ENCODE measurements at places on chromosomes 16 and 17. TPM values are rescaled to one million over a fixed set of nuclear protein-coding genes. Genes with fewer than 3 reads are reported as not detected.

The CSH1 gene
- total RNA-seq, result not detected

- peaks cover 82% of the 10 kb centered on the region for H3K36me3 ChIP-seq
- H3K27me3 ChIP-seq, result no peaks in the 10 kb centered on the region
- no peak for DNase-seq
- H3K27ac ChIP-seq, result no peak overlapping the region
- no peak overlapping the region for H3K4me3 ChIP-seq
- no peaks in the 10 kb centered on the region for H3K4me1 ChIP-seq
Observed at GRCh38 chr16:89534252-89534756, 26.1 kb downstream of the SPG7 start.

GRCh38 chr16:57541754-57542435 is 548 bp upstream of the ADGRG5 start:
- no peak overlapping the region for H3K4me3 ChIP-seq
- no peaks in the 10 kb centered on the region for H3K36me3 ChIP-seq
- H3K27me3 ChIP-seq, result no peaks in the 10 kb centered on the region
- H3K27ac ChIP-seq, result no peak overlapping the region
- DNase-seq, result peak; percentile 52

DNA sequence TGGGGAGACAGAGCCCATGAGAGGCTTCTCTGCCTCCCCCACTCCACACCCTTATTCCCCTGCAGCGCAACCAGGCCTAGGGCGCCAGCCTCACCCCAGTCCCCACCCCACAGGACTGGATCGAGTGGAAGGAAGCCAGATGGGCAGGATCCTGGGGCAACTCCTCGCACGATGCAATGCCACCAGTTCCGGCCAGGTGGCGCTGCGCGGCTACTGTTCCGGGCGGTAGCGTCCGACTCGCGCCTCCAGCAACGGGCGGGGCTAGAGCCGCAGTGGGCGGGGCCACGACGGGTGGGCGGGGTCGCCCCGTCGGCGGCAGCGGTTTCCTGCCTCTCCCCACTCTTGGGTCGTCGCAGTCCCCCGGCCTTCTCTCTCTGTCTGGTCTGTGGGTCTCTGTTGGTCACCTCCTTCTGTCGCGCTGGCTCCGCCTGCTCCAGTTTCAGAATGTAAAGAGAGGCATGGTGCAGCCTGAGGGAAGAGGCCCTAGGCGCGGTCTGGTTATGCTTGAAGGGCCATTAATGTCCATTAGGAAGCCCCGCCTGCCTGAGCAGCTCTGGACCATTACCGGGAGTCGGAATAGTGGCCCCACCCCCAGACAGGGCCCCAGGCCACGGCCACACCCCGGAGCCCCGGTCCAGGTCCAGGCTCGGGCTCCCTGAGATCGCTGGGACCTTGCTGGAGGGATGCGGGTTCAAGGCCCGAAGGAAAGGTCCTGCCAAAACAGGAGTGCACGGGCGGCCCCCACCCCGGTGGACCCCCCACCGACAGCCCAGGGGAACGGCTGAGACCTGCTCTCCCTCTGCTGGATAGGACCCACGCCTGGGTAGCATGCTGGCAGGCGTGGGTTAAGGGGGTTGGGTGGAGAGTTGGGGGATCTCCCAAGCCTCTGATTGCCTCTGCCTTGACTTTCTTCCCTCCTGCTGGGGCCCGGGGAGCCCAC is 3.3 kb upstream of the NHERF2 start:
- H3K27me3 ChIP-seq, result peaks cover 7% of the 10 kb centered on the region
- no peaks in the 10 kb centered on the region for H3K4me1 ChIP-seq
- H3K27ac ChIP-seq, result peak overlapping the region; percentile 55
- H3K36me3 ChIP-seq, result no peaks in the 10 kb centered on the region

GRCh38 chr17:66414561-66415175 is 112.3 kb downstream of the PRKCA start:
- no peaks in the 10 kb centered on the region for H3K27me3 ChIP-seq
- H3K4me1 ChIP-seq, result no peaks in the 10 kb centered on the region
- H3K27ac ChIP-seq, result no peak overlapping the region
- DNase-seq, result no peak
- H3K4me3 ChIP-seq, result no peak overlapping the region
- no peaks in the 10 kb centered on the region for H3K36me3 ChIP-seq

DNA sequence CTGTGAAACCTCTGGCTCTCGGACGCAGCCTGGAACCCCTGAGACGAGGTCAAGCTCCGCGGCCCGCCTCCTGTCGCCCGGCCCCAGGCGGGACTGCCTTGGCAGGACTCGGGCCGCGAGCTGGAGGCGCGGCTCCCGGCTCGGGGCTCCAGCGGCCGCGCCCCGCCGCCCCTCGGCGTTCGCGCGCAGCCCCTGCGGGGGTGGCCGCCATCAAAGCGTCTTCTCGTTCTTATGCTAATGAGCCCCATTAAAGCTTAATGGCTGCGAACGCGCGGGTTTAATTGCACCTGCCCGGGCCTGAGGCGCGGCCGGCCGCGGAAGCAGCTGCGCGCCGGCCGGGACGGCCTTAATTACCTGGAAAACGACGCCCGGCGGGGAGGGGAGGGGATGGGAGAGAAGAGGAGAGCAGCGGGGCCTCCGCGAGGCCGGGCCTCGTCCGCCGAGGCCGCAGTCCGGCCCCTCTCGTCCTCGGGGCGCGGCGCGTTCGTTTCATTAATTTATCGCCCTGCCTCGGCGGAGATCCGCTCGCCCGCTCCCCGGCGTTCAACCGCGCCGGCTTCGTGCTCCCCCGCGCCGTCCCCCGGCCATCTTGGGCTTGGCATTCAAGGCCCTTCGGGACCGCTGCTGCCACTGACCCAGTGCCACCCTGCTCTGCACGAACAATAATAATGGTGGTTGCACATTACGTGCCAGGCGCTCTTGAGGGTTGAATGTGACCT is 19.2 kb downstream of the RAI1 start:
- peaks cover 92% of the 10 kb centered on the region for H3K4me1 ChIP-seq
- no peaks in the 10 kb centered on the region for H3K27me3 ChIP-seq
- H3K36me3 ChIP-seq, result no peaks in the 10 kb centered on the region
- peak overlapping the region; percentile 7 for H3K4me3 ChIP-seq
- no peak for DNase-seq

GRCh38 chr16:70018254-70018653 is 67.1 kb downstream of the CLEC18A start:
- no peak overlapping the region for H3K27ac ChIP-seq
- H3K4me3 ChIP-seq, result no peak overlapping the region

- no peak overlapping the region for H3K27ac ChIP-seq
- H3K4me3 ChIP-seq, result no peak overlapping the region
- no peak for DNase-seq
- H3K4me1 ChIP-seq, result no peaks in the 10 kb centered on the region
- no peaks in the 10 kb centered on the region for H3K27me3 ChIP-seq
Observed at GRCh38 chr16:48829336-48830310, 219.6 kb upstream of the N4BP1 start.

DNA sequence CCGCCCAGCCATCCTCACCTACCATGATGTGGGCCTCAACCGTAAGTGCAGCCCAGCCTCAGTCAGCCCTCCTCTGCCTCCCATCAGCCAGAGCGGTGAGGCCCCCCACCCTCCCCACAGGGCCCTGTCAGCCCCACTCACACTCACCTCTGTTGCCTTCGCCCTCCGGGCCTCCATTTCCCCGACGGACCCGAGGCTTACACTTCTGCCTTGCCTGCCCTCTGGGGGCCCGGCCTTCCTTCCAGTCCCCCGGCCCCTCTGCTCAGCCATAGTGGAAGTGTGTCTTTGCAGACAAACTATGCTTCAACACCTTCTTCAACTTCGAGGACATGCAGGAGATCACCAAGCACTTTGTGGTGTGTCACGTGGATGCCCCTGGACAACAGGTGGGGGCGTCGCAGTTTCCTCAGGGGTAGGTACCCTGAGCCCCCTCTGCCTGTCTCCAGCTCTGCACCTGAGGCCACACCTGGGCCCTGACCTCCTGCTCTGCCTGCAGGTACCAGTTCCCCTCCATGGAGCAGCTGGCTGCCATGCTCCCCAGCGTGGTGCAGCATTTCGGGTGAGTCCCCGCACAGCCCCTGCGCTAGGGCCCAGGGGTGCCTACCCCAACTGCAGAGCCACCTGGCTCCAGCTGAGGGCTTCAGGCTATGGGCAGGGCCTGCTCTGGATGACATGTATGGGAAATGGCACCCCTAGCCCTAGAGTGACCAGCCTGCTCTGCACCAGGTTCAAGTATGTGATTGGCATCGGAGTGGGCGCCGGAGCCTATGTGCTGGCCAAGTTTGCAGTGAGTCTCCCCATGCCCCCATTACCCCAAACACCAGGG is 4.1 kb downstream of the NDRG4 start:
- no peak for DNase-seq
- H3K4me1 ChIP-seq, result peaks cover 20% of the 10 kb centered on the region
- H3K27ac ChIP-seq, result no peak overlapping the region
- H3K36me3 ChIP-seq, result peaks cover 40% of the 10 kb centered on the region

- H3K27ac ChIP-seq, result no peak overlapping the region
- no peaks in the 10 kb centered on the region for H3K4me1 ChIP-seq
- DNase-seq, result no peak
- H3K4me3 ChIP-seq, result no peak overlapping the region
- no peaks in the 10 kb centered on the region for H3K27me3 ChIP-seq
- H3K36me3 ChIP-seq, result no peaks in the 10 kb centered on the region
Observed at GRCh38 chr17:56608944-56609343, 15.4 kb downstream of the NOG start.

- H3K27me3 ChIP-seq, result no peaks in the 10 kb centered on the region
- H3K27ac ChIP-seq, result no peak overlapping the region
- H3K4me3 ChIP-seq, result no peak overlapping the region
Observed at GRCh38 chr16:84501077-84501735, 3.3 kb downstream of the MEAK7 start.

GRCh38 chr16:87664792-87665191 is 62.5 kb downstream of the JPH3 start:
- no peaks in the 10 kb centered on the region for H3K27me3 ChIP-seq
- H3K27ac ChIP-seq, result no peak overlapping the region
- no peaks in the 10 kb centered on the region for H3K36me3 ChIP-seq
- H3K4me1 ChIP-seq, result no peaks in the 10 kb centered on the region
- no peak overlapping the region for H3K4me3 ChIP-seq
- DNase-seq, result no peak

DNA sequence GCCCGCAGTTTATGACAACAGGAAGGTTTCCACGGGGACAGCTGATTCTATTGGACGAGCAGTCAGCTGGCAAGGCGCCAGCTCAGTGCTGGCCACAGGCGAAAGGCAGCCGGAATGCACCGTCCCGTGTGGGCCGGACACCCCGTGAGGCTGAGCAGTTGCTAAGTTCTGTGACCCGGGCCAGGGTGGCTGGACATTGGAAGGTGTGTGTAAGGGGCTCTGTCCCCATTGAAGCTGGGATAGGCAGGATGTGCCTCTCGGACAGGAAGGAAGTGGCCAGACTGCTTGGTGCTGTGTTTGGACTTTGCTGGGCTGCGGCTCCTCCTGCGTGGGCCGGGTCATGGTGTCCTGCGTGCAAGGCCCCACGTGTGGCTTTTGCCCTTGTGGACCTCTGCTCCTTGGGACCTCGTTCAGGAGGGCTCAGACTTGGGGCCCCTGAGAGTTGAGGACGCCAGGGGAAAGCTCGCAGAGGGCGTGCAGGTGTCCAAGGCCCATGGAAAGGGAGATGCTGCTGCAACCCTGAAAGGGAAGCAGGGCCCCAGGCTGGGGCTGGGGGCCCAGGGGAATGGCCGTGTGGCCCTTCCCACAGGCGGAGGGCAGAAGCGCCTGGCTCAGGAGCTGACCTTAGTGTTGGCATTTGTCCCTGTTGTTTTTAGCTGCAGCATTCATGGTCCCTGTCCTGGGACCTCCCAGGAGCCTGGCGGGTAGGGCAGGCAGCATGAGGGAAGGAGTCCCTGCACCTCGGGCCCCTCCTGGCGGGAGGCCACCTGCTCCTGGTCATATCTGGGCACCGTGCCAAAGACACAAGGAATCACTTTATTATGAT is 10.0 kb downstream of the BAIAP2 start:
- H3K4me1 ChIP-seq, result no peaks in the 10 kb centered on the region
- no peak overlapping the region for H3K4me3 ChIP-seq
- H3K27ac ChIP-seq, result peak overlapping the region; percentile 88
- no peaks in the 10 kb centered on the region for H3K36me3 ChIP-seq
- H3K27me3 ChIP-seq, result no peaks in the 10 kb centered on the region
- peak; percentile 94 for DNase-seq

GRCh38 chr17:79681628-79682261 is 49.0 kb upstream of the ENPP7 start:
- H3K36me3 ChIP-seq, result no peaks in the 10 kb centered on the region
- no peak overlapping the region for H3K27ac ChIP-seq
- DNase-seq, result no peak
- no peak overlapping the region for H3K4me3 ChIP-seq

The KRTAP4-6 gene
- not detected for total RNA-seq

DNA sequence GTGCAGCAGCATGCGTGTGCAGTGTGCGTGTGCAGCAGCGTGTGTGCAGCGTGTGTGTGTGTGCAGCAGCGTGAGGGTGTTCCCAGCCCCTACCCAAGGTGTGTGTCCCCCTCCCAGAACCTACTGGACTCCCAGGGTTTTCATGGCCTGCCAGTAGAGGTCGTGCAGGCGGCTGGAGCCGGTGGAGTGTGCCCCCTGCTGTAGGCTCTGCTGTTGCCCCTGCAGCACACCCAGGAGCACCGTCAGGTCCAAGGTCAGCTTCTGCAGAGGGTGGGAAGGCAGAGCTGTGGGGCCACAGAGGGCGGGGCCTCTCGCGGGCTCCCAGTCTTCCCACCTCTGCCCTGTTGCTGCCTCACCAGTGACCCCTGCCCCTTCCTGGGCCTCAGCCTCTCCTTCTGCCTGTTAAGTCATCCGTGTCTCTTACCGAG is 14.9 kb downstream of the MYBBP1A start:
- no peak overlapping the region for H3K4me3 ChIP-seq
- DNase-seq, result no peak
- peaks cover 71% of the 10 kb centered on the region for H3K36me3 ChIP-seq
- H3K4me1 ChIP-seq, result peaks cover 59% of the 10 kb centered on the region
- no peaks in the 10 kb centered on the region for H3K27me3 ChIP-seq

- H3K4me1 ChIP-seq, result peaks cover 6% of the 10 kb centered on the region
- H3K4me3 ChIP-seq, result no peak overlapping the region
- no peak for DNase-seq
- no peak overlapping the region for H3K27ac ChIP-seq
- no peaks in the 10 kb centered on the region for H3K36me3 ChIP-seq
- no peaks in the 10 kb centered on the region for H3K27me3 ChIP-seq
Observed at GRCh38 chr16:8572919-8573724, 17.2 kb downstream of the TMEM114 start.

GRCh38 chr16:86975445-86975844 is 341.7 kb downstream of the C16orf95 start:
- H3K36me3 ChIP-seq, result no peaks in the 10 kb centered on the region
- peaks cover 7% of the 10 kb centered on the region for H3K4me1 ChIP-seq
- H3K4me3 ChIP-seq, result no peak overlapping the region
- H3K27ac ChIP-seq, result no peak overlapping the region
- no peak for DNase-seq
- H3K27me3 ChIP-seq, result no peaks in the 10 kb centered on the region

The PRR35 gene
- total RNA-seq, result not detected

GRCh38 chr17:81922566-81923301 is 4.8 kb upstream of the SIRT7 start:
- no peaks in the 10 kb centered on the region for H3K27me3 ChIP-seq
- no peak overlapping the region for H3K4me3 ChIP-seq
- peak overlapping the region; percentile 76 for H3K27ac ChIP-seq
- H3K36me3 ChIP-seq, result peaks cover 27% of the 10 kb centered on the region

All from right atrium auricular region (tissue), 2 donors.